Ovary (tissue), 10 donors: ENCODE measurements at places on chromosomes 6 and 20. TPM values are rescaled to one million over a fixed set of nuclear protein-coding genes. Genes with fewer than 3 reads are reported as not detected.

Gene TNNC2
- total RNA-seq = not detected

Gene CDSN
- total RNA-seq = not detected

DNA sequence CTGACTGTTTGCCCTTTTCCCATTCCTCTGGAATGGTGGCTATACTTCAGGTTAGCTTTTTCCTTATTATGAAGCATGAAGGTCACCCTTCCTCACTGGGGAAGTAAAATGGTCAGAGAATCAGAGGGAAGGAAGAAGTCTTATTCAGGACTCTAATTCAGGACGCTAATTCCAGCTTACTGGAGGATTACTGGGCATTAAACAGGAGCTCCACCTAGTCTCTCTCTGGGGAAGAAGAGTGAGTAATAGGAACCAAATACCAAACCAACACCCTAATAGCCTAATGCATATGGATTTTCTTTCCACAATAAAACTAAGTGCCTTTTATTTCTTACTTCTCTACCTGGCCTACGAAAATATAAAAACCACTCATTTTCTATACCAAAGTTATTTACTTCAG lies 10.1 kb downstream of the CRISP1 start:
- no peak for DNase-seq

- no peak for DNase-seq
Measured at GRCh38 chr6:99951016-99951805, 42.8 kb downstream of the MCHR2 start.

GRCh38 chr6:80607811-80608391 lies 501.4 kb downstream of the BCKDHB start:
- DNase-seq = no peak

GRCh38 chr20:63083831-63084562 lies 77.2 kb upstream of the BHLHE23 start:
- no peak for DNase-seq

- DNase-seq = no peak
Measured at GRCh38 chr6:329888-330691, 37.8 kb downstream of the DUSP22 start.
